ENCODE measurements at places on chromosomes 4 and X. TPM values are rescaled to one million over a fixed set of nuclear protein-coding genes. Genes with fewer than 3 reads are reported as not detected.
A peak's percentile ranks its signal among the peaks of the same experiment; 100 is the strongest.

Gene NXF2
- total RNA-seq: 0.67 TPM

- no peak for DNase-seq
Observed at GRCh38 chr4:123257591-123257990, 139.0 kb upstream of the SPRY1 start.

GRCh38 chrX:373641-374471, 12.9 kb downstream of the PPP2R3B start:
- DNase-seq: peak; percentile 35

DNA sequence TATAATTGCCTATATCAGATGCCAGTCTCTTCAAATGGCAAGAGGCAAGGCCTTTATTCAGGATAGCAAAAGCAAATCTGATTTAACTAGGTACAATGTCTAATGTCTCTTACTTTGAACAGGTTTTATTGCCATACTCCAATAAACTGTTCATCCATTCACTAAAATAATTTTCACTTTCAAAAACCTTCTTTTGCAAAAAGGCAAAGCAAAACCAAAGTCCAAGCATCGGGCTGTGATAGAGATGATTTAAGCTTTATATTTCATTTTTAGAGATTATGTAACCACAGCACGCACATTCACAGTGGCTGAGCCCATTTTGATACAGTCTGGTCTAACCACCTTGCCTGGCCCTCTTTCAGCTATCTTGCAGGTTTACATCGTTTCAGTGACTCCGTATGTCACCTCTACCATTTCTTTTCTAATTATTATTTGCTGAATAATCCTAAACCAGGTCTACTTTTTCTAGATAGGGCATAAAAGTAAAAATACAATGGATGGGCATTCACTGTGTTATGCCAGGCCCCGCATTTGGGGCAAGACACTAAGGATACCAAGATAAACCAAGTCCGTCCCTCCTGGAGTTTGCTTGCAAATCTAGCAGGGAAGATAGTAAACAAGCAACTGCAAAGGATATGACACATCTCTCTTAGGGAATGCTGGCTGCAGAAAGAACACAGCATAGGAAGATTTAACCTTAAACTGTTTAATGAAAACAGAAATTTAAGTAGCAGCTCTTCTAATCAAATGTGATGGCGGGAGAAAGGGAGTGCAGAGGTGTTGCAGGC, 1.8 kb downstream of the CASP3 start:
- no peak for DNase-seq

DNA sequence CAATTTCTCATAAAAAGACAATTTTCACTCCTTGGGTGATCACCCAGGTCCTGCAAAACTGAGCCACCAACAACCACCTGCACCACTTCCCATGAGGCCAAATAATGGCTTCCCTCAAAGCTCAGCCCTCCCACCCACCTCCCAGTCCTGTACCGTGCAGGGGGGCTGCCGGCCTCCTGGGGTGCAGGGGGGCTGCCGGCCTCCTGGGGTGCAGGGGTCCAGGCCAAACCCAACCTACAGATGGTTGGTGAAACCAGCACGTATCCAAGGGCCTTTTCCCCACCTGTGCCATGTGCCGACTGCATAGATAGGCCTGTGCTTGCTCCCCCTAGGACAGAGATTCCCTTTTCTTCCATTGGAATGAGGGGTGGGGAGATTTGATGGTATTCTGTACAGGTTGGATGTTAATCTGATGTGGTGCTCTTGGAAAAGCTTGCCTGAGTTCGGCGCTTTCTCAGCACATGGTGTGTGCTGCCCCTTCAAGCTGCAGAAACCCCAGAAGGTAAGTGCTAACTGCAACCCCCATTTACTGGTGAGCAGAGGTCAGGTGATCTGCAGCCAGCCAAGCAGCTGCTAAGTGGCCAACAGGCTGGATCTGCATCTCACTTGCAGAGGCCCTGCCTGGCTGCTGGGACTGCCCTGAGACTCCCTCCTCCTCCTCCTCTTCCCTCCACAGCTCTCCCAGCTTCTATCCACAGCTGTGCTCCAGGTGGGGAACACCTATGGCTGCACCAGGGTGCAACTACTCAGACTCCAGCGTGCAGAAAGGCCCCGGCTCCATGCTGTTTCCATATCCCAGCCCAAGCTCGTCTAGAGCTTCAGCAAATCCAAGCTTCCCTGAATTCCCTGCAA, 38.8 kb downstream of the FRG1 start:
- no peak for DNase-seq

- DNase-seq: no peak
Observed at GRCh38 chr4:151729731-151730559, 30.9 kb downstream of the GATB start.

Gene LGI2
- 0.18 TPM for total RNA-seq

Gene RELL1
- 36.6 TPM for total RNA-seq

DNA sequence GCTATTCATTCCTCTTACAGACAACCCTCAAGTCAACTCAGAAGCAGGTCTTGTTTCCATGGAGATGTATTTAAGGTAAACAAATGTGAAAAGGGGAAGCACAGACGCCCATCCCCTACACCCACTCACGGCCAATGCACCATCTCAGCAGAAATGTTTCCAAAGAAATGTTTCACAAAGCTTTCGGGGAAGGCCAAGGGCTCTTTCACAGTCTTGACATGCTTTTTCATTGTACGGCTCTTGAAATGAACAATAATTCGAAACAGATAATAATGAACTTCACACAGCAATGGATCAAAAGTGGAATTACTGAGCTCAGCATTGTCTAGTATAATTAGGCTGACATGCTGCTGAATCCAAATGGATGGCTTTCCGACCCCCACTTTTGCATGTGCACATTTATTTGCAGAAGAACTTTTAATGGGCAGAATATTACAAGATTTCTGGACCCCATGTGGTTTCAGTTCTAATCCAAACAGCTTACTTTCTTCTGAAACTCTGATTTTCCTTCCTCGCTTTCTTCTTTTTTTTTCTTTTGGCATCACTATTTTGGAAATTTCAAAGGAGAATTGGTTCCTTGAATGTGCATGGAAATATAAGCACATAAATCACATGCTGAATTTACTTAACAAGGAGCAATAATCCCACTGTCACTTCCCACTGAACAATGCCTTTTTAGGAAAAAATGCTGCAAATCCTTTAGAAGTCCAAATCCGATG, 160.9 kb downstream of the SMIM20 start:
- DNase-seq: no peak

DNA sequence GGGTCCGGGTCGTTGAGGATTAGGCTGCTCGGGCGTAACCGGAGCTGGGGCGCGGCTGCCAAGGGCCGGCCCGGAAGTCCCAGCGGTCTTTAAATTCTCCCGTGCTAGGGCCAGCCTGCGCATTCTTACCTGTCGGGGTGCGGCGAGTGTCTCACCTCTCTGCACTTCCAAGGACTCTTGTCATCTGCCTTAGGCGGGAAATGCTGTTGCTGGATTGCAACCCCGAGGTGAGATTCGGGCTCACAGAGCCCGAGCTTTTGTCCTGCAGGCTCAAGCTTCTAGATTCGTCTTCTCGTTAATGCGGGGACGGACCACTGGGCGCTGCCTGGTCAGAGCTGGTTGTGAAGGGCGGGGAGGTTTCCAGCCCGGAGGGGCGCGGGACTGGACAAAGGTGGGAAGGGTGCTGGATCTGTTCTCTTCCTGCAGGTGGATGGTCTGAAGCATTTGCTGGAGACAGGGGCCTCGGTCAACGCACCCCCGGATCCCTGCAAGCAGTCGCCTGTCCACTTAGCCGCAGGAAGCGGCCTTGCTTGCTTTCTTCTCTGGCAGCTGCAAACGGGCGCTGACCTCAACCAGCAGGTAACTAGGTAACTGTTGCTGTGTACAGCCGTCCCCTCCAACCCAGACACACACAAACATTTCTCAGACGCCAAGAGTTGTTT, at the start of gene ANKRD37:
Gene ANKRD37, plus strand, starts transcription at position 118 of the 662 bp plus-strand sequence. Its CDS starts 83 bp downstream, at position 201.
- peak; percentile 38 for DNase-seq

Gene CYTL1
- total RNA-seq: not detected

GRCh38 chr4:15031993-15032675, 29.9 kb downstream of the CPEB2 start:
- DNase-seq: no peak

DNA sequence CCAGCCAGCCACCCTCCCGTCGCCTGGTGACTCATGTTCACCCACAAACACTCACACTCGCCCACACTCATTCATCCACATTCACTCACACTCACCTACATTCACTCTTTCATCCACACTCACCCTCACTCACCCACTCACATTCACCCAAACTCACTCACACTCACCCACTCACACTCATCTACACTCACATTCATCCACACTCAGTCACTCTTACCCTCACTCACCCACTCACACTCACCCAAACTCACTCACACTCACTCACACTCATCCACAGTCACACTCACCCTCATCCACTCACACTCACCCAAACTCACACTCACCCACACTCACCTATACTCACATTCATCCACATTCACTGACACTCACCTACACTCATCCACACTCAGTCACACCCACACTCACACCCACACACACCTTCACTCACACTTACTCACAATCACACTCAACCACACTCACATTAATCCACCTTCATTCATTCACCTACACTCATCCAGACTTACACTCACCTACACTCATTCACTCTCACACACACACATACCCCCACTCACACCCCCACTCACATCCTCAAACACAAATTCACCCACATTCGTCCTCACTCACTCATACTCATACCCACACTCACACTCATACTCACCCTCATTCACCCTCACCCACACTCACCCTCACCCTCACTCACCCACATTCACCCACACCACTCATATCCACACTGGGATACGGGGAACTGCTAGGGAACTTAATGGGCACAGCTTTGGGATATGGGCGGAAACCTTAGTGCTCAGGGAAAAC, 2221.6 kb upstream of the AGA start:
- no peak for DNase-seq

Gene USP9X
- total RNA-seq: 72.9 TPM

Gene CDKL2
- 0.82 TPM for total RNA-seq

GRCh38 chr4:182917182-182918043, at the start of gene DCTD:
Gene DCTD, minus strand, starts transcription at chr4:182917386. Its CDS starts 1,818 bp downstream, at chr4:182915568.
- DNase-seq: peak; percentile 77

Gene EDA2R
- 13.0 TPM for total RNA-seq

Gene NDP
- total RNA-seq: not detected

Gene FAM184B
- 0.08 TPM for total RNA-seq

- no peak for DNase-seq
Observed at GRCh38 chr4:80587871-80588385, 252.4 kb downstream of the CFAP299 start.

Gene TLR2
- not detected for total RNA-seq

DNA sequence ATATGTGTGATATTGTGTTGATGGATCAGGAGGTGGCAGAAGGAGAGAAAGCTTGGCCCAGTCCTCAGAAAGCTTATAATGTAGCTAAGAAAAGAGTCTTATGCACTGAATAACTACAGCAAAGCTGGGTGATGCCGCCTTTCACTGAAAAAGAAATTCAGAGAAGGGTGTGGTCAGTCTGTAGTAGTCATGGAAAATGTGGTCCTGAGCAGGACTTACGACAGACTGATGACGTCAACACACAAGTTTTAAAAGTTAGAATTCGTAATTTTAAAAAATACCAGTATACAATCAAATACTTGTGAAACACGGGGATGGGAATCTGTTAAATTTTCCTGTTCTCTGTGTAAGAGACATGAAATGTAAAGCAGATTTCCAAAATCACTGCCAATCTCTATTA, 87.0 kb upstream of the RAPGEF2 start:
- DNase-seq: no peak

DNA sequence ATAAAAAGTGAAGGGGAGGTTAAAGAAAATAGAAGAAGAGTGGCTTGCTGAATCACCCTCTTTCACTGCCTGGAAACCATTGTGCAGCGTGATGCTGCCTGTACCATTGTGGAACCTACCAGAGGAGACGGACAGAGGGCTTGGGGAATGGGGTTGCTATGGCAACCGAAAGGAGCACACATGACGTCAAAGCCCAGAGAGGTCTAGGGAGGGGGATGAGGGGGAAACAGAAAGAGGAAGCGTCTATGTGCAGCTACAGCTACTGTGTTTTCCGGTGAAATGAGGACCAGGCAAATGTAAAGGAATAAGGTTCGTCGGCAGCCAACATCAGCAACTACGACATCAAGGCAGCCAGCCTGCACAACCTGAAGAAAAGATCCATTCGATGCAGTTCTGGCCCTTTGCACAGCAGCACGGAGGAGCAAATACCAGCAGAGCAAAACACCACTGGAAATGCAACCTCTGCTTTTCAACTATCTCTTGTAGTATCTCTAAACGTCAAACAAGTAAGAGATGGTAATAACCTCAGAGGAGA, at the start of gene MAPK10:
Gene MAPK10, minus strand, starts transcription at position 110 of the 535 bp plus-strand sequence.
- DNase-seq: peak; percentile 63

Gene BRS3
- not detected for total RNA-seq

- DNase-seq: no peak
Observed at GRCh38 chr4:184287697-184288255, 70.1 kb upstream of the ENPP6 start.

Gene SRPX2
- 1.1 TPM for total RNA-seq

DNA sequence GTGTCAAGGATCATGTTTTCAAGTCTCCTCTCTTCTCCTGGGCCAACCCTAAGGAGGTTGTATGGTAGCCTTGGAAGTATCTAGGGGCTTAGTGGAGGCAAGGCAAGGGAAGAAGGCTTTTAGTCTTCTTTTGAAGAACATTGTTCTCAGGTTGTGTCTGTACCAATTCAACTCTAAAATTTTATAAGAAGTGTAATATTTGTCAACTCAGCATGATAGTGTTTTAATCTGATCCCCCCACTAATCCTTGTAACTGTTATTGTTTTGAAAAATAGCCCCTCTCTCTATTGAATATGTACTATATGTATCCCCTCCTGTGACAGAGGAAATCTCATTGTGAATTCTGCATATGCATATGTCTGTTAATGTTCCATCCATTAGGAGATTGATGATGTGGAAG, 345.4 kb downstream of the CFAP299 start:
- no peak for DNase-seq

GRCh38 chr4:186739802-186740434, 16.3 kb upstream of the FAT1 start:
- DNase-seq: no peak

DNA sequence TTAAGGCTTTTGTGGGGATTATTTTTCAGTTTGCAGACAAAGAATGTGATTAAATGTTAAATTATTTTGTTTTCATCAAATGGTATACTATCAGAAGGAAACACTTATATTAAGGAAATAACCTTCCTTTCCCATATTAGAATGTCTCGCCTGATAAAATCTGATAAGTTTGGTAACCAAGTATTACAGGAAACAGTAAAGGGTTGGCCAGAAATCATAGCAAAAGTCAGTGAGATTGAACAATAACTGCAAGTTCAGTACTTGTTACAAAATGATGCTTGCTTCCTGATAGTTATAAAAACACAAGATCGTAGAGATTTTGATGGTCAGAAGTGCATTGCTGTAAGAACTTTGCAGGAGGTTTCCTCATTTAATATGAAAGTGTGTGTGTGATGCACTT, 40.5 kb downstream of the FABP2 start:
- no peak for DNase-seq

- DNase-seq: no peak
Observed at GRCh38 chr4:108714880-108715279, 48.0 kb downstream of the ETNPPL start.

- no peak for DNase-seq
Observed at GRCh38 chr4:4227510-4228355, 1.0 kb upstream of the OTOP1 start.

Gene CLGN
- total RNA-seq: 21.6 TPM

- no peak for DNase-seq
Observed at GRCh38 chr4:134200811-134201215, 776 bp downstream of the PABPC4L start.

GRCh38 chrX:46903458-46904242, 8.6 kb upstream of the JADE3 start:
- peak; percentile 55 for DNase-seq

Gene MAGEE1
- 3.2 TPM for total RNA-seq

Gene FBXL5
- total RNA-seq: 60.6 TPM

Measured in endothelial cell (in vitro differentiated cells).